A673 (cell line): ENCODE measurements at places on chromosomes 13 and 19. TPM values are rescaled to one million over a fixed set of nuclear protein-coding genes. Genes with fewer than 3 reads are reported as not detected.

Gene C19orf73
- total RNA-seq = 1.7 and 2.6 TPM in 2 replicates

Gene KLK1
- total RNA-seq = 0.68 TPM in 1 of 2 replicates, not detected in the other

Gene ZNF331
- 25.8 and 29.8 TPM in 2 replicates for total RNA-seq

DNA sequence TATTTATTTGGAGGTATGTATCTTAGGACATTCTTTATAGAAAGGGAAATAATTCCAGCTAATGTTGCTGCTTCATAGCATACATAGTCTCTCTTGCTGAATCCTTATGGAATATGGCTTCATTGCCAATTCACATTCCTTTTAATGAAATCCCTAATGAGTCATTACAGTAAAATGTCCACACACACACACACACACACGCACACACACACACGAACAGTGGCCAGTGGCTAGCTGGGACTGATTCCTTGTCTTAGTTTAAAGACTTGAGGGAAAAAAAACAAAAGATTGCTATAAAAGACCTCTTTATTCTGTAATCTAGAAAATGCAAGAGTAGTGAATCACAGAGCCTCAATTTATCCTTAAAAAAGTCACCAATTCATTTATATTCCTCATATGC, 301.6 kb downstream of the SLITRK6 start:
- peaks cover 7% of the 10 kb centered on the region for H3K4me1 ChIP-seq
- no peak for DNase-seq
- H3K27me3 ChIP-seq = no peaks in the 10 kb centered on the region
- H3K36me3 ChIP-seq = no peaks in the 10 kb centered on the region
- H3K4me3 ChIP-seq = no peak overlapping the region
- no peak overlapping the region for H3K27ac ChIP-seq

DNA sequence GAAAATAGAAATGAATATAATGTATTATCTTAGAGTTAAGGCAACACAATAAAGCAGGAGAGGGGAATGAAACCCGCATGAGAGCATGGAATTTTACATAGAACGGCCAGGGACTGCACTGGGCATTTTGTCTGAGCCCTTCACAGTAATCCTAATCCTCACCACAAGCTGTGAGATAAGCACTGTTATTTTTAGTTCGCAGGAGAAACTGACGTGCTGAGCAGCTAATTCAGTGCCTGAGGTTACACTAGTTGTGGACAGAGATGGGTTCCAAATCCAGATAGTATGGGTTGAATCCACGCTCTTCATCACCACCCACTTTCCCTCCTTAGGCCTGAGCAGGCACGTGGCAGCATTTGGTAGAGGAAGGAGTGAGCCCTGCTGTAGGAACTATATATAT, 24.8 kb upstream of the ZNF527 start:
- no peak for DNase-seq
- no peaks in the 10 kb centered on the region for H3K27me3 ChIP-seq
- no peaks in the 10 kb centered on the region for H3K4me1 ChIP-seq
- peaks cover 23% of the 10 kb centered on the region for H3K36me3 ChIP-seq

- no peak overlapping the region for H3K4me3 ChIP-seq
- H3K36me3 ChIP-seq = peaks cover 8% of the 10 kb centered on the region
- no peaks in the 10 kb centered on the region for H3K27me3 ChIP-seq
- DNase-seq = no peak
- H3K4me1 ChIP-seq = no peaks in the 10 kb centered on the region
These were observed 10.5 kb upstream of the SAMD1 start for GRCh38 chr19:14101003-14101545.

- no peak overlapping the region for H3K27ac ChIP-seq
- no peaks in the 10 kb centered on the region for H3K27me3 ChIP-seq
- H3K4me3 ChIP-seq = no peak overlapping the region
These were observed 61.2 kb downstream of the RAB20 start for GRCh38 chr13:110500341-110500740.

DNA sequence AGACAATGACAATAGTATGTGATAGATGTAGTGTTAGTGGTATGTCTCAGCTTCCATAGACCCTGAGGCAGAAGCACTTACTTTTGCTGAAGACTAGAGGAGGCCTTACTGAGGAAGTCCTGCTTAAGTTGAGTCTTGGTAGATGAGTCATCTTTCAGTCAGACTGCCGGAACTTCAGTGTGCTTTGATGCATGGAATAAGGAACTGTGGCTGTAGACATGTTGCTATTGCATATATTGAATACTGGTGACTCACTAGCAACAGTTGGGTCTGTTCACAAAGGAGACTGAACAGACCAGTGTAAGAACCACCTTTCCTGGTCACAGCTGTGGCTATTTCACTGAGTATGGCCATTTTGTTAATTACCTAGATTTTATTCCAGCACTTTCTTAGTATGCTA, 1000.6 kb downstream of the OLFM4 start:
- H3K27me3 ChIP-seq = no peaks in the 10 kb centered on the region
- H3K27ac ChIP-seq = peak overlapping the region; percentile 62
- no peaks in the 10 kb centered on the region for H3K36me3 ChIP-seq
- peak; percentile 84 for DNase-seq
